Nephron progenitor cell (in vitro differentiated cells): ENCODE measurements at places on chromosomes 16 and 17.
A peak's percentile ranks its signal among the peaks of the same experiment; 100 is the strongest.

GRCh38 chr17:44213403-44214229 lies 5.9 kb downstream of the UBTF start:
- H3K4me1 ChIP-seq, result peaks cover 57% of the 10 kb centered on the region
- no peak overlapping the region for H3K4me3 ChIP-seq
- DNase-seq, result no peak
- H3K36me3 ChIP-seq, result peaks cover 47% of the 10 kb centered on the region
- peaks cover 3% of the 10 kb centered on the region for H3K27me3 ChIP-seq

- peaks cover 39% of the 10 kb centered on the region for H3K4me1 ChIP-seq
- H3K27me3 ChIP-seq, result peaks cover 42% of the 10 kb centered on the region
- no peak for DNase-seq
- H3K27ac ChIP-seq, result no peak overlapping the region
Observed at GRCh38 chr17:39755554-39756379, 18.0 kb downstream of the GRB7 start.

GRCh38 chr16:49755716-49756505 lies 100.0 kb downstream of the ZNF423 start:
- peaks cover 6% of the 10 kb centered on the region for H3K27me3 ChIP-seq
- peak overlapping the region; percentile 68 for H3K27ac ChIP-seq
- H3K4me3 ChIP-seq, result peak overlapping the region; percentile 75
- no peak for DNase-seq

GRCh38 chr17:17030515-17031211 lies 11.6 kb upstream of the MPRIP start:
- DNase-seq, result no peak
- H3K4me3 ChIP-seq, result no peak overlapping the region
- H3K27me3 ChIP-seq, result no peaks in the 10 kb centered on the region
- H3K36me3 ChIP-seq, result no peaks in the 10 kb centered on the region
- peaks cover 54% of the 10 kb centered on the region for H3K4me1 ChIP-seq
- no peak overlapping the region for H3K27ac ChIP-seq

- H3K4me3 ChIP-seq, result no peak overlapping the region
- no peak for DNase-seq
- H3K27ac ChIP-seq, result no peak overlapping the region
- H3K27me3 ChIP-seq, result no peaks in the 10 kb centered on the region
- H3K36me3 ChIP-seq, result no peaks in the 10 kb centered on the region
Observed at GRCh38 chr16:75225092-75225491, 6.3 kb downstream of the CTRB1 start.

- no peak overlapping the region for H3K27ac ChIP-seq
- H3K27me3 ChIP-seq, result no peaks in the 10 kb centered on the region
- no peaks in the 10 kb centered on the region for H3K36me3 ChIP-seq
- no peak overlapping the region for H3K4me3 ChIP-seq
Observed at GRCh38 chr16:53974484-53975080, 270.6 kb downstream of the FTO start.

DNA sequence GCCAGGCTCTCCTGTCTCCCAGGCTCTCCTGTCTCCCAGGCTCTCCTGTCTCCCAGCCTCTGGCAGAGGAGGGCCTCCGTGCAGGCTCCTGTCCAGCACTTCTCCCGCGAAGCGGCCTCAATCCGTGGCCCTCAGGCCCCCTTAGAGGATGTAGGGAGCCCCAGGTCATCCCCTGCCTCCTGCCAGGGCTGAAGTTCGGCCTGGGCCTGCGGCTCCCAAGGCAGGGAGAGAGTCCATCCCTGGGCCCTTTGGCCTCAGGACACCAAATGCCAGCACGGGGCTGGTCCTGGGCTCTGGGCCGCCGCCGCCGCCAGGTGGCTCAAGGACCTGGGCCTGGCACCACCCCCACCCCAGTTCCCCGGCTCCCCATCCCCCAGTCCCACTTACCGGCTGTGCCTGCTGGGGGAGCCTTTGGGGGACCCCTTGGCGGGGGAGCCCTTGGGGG lies 370 bp downstream of the EVPL start:
- peaks cover 9% of the 10 kb centered on the region for H3K27me3 ChIP-seq
- H3K27ac ChIP-seq, result no peak overlapping the region
- DNase-seq, result no peak
- peaks cover 52% of the 10 kb centered on the region for H3K4me1 ChIP-seq

- no peak overlapping the region for H3K4me3 ChIP-seq
- DNase-seq, result no peak
- H3K36me3 ChIP-seq, result no peaks in the 10 kb centered on the region
Observed at GRCh38 chr16:57867000-57867561, 64.8 kb upstream of the KIFC3 start.

- H3K27ac ChIP-seq, result no peak overlapping the region
- H3K4me3 ChIP-seq, result peak overlapping the region; percentile 83
- no peaks in the 10 kb centered on the region for H3K36me3 ChIP-seq
- H3K4me1 ChIP-seq, result peaks cover 2% of the 10 kb centered on the region
Observed at GRCh38 chr17:8079291-8080207, 8.0 kb downstream of the ALOX12B start.

GRCh38 chr16:24645739-24646645 lies 83.5 kb upstream of the TNRC6A start:
- peaks cover 7% of the 10 kb centered on the region for H3K27me3 ChIP-seq
- H3K4me3 ChIP-seq, result no peak overlapping the region
- no peaks in the 10 kb centered on the region for H3K36me3 ChIP-seq
- DNase-seq, result no peak
- H3K4me1 ChIP-seq, result no peaks in the 10 kb centered on the region

DNA sequence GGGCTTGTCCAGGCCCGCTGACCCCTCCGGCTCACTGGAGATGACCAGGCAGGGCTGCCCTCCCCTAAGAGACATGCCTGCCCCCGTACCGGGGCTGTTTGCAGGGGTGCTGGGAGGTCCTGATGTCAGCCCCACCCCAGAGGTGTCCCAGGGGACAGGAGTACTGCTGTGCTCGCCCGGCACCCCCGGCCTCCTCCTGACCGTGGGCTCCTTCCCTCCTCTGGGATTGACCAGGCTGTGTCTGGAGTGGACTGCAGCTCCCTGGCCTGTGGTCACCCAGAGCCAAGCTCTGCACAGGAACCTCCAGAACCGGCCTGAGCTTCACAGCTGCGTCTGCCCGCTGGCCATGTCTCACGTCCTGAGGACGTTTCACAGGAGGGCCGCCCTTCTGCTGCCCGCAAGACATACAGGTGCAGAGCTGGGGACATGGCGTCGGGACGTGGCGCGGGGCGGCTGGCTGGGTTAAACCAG lies 53.2 kb downstream of the LMF1 start:
- DNase-seq, result no peak
- peaks cover 4% of the 10 kb centered on the region for H3K27me3 ChIP-seq
- peaks cover 25% of the 10 kb centered on the region for H3K36me3 ChIP-seq
- no peak overlapping the region for H3K4me3 ChIP-seq
- no peak overlapping the region for H3K27ac ChIP-seq

- H3K27me3 ChIP-seq, result peaks cover 10% of the 10 kb centered on the region
- H3K27ac ChIP-seq, result no peak overlapping the region
- H3K4me3 ChIP-seq, result no peak overlapping the region
- no peak for DNase-seq
- no peaks in the 10 kb centered on the region for H3K36me3 ChIP-seq
- peaks cover 12% of the 10 kb centered on the region for H3K4me1 ChIP-seq
Observed at GRCh38 chr17:31068291-31068690, 26.5 kb upstream of the NF1 start.

- H3K36me3 ChIP-seq, result peaks cover 36% of the 10 kb centered on the region
- no peak overlapping the region for H3K4me3 ChIP-seq
- no peaks in the 10 kb centered on the region for H3K4me1 ChIP-seq
- H3K27ac ChIP-seq, result no peak overlapping the region
- H3K27me3 ChIP-seq, result peaks cover 10% of the 10 kb centered on the region
Observed at GRCh38 chr17:63289931-63290330, 156.2 kb downstream of the CYB561 start.

GRCh38 chr16:87667946-87668345 lies 65.6 kb downstream of the JPH3 start:
- no peaks in the 10 kb centered on the region for H3K36me3 ChIP-seq
- no peaks in the 10 kb centered on the region for H3K4me1 ChIP-seq
- peak overlapping the region; percentile 66 for H3K27ac ChIP-seq
- H3K4me3 ChIP-seq, result no peak overlapping the region
- H3K27me3 ChIP-seq, result peaks cover 5% of the 10 kb centered on the region

DNA sequence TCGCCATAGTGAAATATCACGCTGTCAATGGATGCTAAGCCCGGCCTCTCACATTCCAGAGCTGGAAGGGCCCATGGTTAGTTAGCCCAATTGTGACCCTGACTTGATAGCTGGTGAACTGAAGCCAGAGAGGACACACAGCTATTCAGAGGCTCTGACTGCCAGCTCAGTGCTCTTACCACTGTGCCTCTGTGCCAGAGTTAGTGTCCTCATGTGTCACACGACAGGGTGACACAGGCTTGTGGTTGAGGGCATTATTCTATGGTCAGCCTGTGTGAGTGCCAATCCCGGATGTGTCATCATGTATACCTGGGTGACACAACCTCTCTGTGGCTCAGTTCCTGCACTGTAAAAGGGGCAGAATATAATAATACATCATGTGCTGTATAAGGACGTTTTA lies 2.5 kb upstream of the MT1X start:
- H3K4me3 ChIP-seq, result no peak overlapping the region
- DNase-seq, result no peak
- peaks cover 65% of the 10 kb centered on the region for H3K27me3 ChIP-seq
- H3K36me3 ChIP-seq, result peaks cover 3% of the 10 kb centered on the region

- H3K36me3 ChIP-seq, result no peaks in the 10 kb centered on the region
- peaks cover 20% of the 10 kb centered on the region for H3K4me1 ChIP-seq
- H3K4me3 ChIP-seq, result no peak overlapping the region
- H3K27me3 ChIP-seq, result no peaks in the 10 kb centered on the region
Observed at GRCh38 chr16:24526701-24527495, 12.5 kb upstream of the RBBP6 start.

DNA sequence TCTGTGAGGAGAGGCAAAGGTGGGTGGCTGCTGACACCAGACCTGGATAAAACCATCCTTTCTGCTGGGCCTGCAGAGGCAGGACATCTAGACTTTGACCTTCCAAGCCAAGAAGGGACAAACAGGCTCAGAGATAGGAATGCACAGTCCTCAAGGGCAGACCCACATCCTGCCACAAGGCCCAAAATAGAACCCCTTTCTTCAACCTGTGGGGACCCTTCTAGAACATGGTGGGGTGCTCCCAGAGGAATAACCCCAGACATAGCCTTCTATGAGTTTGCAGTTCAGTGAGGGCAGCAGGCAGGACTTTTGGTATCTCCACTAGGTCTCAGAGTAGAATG lies 3.8 kb upstream of the CBFB start:
- H3K36me3 ChIP-seq, result no peaks in the 10 kb centered on the region
- no peaks in the 10 kb centered on the region for H3K27me3 ChIP-seq
- H3K27ac ChIP-seq, result peak overlapping the region; percentile 25
- H3K4me3 ChIP-seq, result no peak overlapping the region
- no peak for DNase-seq
- H3K4me1 ChIP-seq, result peaks cover 44% of the 10 kb centered on the region

GRCh38 chr16:68360956-68361355 lies 50.1 kb downstream of the PRMT7 start:
- no peak overlapping the region for H3K27ac ChIP-seq
- H3K4me3 ChIP-seq, result no peak overlapping the region
- H3K4me1 ChIP-seq, result peaks cover 40% of the 10 kb centered on the region
- H3K27me3 ChIP-seq, result no peaks in the 10 kb centered on the region
- peaks cover 5% of the 10 kb centered on the region for H3K36me3 ChIP-seq

DNA sequence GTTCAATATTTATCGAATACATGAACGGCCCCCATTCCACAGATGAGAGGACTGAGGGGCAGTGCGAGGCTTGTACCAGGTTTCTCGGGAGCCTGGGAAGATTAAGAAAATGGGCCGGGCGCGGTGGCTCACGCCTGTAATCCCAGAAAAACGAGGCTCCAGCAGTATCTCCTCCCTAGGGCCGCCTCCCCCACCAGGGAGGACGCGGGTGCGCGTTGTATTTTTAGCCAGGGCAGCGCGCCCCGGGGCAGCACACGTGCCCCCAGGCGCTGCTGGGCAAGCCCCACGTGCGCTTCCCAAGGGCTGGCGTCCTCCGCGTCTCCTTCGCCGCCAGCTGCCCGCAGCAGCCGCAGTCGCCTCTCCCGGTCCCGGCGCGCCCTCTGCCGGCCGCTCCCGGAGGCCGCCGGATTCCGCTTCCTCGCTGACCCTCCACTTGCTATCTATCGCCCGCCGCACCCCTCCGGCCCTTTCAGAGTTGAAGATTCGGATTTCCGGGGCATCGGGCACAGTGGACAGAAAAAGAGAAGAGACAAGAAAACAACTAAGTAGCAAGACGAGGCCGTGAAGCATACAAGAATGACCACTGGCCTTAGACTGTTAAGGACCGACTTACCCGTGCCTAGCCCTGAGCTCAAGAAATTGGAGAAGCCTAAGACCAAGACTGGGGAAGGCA lies 1.9 kb upstream of the YBX2 start:
- peaks cover 39% of the 10 kb centered on the region for H3K4me1 ChIP-seq
- DNase-seq, result peak; percentile 94
- H3K36me3 ChIP-seq, result no peaks in the 10 kb centered on the region
- no peak overlapping the region for H3K27ac ChIP-seq
- H3K4me3 ChIP-seq, result peak overlapping the region; percentile 61

- H3K4me3 ChIP-seq, result peak within 1 kb of the TSS; percentile 98
- DNase-seq, result peak; percentile 97
- peaks cover 44% of the 10 kb centered on the region for H3K4me1 ChIP-seq
- H3K27ac ChIP-seq, result peak within 1 kb of the TSS; percentile 54
- peaks cover 7% of the 10 kb centered on the region for H3K36me3 ChIP-seq
- H3K27me3 ChIP-seq, result peaks cover 14% of the 10 kb centered on the region
Observed at GRCh38 chr17:73311781-73312641, at the start of gene CDC42EP4. TSS of gene CDC42EP4 (minus strand) at chr17:73312001. CDS start at chr17:73286500, 25,501 bp downstream.

DNA sequence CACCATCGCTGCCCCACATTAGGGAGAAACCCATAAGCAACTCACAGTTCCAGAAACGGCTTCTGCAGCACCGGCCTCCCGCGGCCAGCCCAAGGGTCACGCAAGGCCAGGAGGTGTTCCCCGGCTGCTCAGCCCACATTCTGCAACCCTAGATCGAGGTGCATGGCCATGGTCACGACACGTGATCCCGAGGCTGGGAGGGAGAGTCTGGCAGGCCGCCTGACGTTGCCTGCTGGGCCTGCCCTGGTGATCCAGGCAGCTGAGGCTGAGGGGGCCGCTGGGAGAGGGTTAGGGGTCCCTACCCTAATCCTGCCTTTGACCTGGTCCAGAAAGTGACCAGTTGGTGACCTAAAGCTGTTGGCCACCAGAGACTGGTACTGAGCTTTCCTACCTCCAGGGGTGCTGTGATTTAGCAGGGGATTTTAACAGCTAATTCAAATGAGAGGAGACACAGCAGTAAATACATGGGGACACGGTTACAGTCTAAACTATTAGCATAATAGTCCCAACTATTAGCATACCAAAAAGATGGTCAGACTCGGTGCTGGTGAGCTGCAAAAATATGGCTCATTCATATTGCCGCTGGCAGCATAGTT lies 97.4 kb upstream of the CIBAR2 start:
- H3K4me1 ChIP-seq, result peaks cover 62% of the 10 kb centered on the region
- H3K4me3 ChIP-seq, result no peak overlapping the region
- H3K36me3 ChIP-seq, result no peaks in the 10 kb centered on the region

GRCh38 chr17:57600074-57600473 lies 145.0 kb downstream of the CCDC182 start:
- no peak overlapping the region for H3K27ac ChIP-seq
- H3K36me3 ChIP-seq, result peaks cover 44% of the 10 kb centered on the region
- no peak for DNase-seq
- H3K4me1 ChIP-seq, result peaks cover 64% of the 10 kb centered on the region
- H3K27me3 ChIP-seq, result peaks cover 6% of the 10 kb centered on the region
